MCF 10A (cell line): ENCODE measurements at places on chromosomes 7 and 10. TPM values are rescaled to one million over a fixed set of nuclear protein-coding genes. Genes with fewer than 3 reads are reported as not detected.

- no peaks in the 10 kb centered on the region for H3K4me1 ChIP-seq
- H3K4me3 ChIP-seq: no peak overlapping the region
- DNase-seq: no peak
- H3K36me3 ChIP-seq: no peaks in the 10 kb centered on the region
- no peaks in the 10 kb centered on the region for H3K27me3 ChIP-seq
- H3K27ac ChIP-seq: no peak overlapping the region
Observed at GRCh38 chr10:9243941-9244411, 1189.5 kb downstream of the GATA3 start.

DNA sequence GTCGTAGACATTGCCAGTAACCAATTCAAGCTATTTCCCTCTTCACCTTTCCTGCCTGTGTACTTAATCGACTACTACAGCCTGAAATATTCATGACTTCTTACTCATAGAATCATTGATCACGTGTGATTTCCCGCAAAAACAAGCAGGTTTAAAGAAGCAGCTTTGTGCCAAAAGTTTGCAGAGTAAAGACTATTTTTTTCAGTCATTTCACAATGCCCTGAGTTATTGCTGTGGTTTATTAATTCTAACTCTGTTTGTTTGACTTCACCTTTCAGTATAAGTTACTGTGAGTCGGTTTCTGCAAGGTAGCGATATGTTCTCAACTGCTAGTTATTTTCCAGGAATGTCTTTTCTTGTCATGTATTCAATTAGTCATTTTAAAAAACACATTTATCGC lies 995.3 kb downstream of the SORCS1 start:
- no peaks in the 10 kb centered on the region for H3K36me3 ChIP-seq
- H3K4me3 ChIP-seq: no peak overlapping the region
- no peaks in the 10 kb centered on the region for H3K27me3 ChIP-seq

- H3K36me3 ChIP-seq: peaks cover 33% of the 10 kb centered on the region
- peaks cover 24% of the 10 kb centered on the region for H3K4me1 ChIP-seq
- no peak overlapping the region for H3K27ac ChIP-seq
- peak; percentile 17 for DNase-seq
Observed at GRCh38 chr7:7219216-7219615, 36.9 kb downstream of the C1GALT1 start.

DNA sequence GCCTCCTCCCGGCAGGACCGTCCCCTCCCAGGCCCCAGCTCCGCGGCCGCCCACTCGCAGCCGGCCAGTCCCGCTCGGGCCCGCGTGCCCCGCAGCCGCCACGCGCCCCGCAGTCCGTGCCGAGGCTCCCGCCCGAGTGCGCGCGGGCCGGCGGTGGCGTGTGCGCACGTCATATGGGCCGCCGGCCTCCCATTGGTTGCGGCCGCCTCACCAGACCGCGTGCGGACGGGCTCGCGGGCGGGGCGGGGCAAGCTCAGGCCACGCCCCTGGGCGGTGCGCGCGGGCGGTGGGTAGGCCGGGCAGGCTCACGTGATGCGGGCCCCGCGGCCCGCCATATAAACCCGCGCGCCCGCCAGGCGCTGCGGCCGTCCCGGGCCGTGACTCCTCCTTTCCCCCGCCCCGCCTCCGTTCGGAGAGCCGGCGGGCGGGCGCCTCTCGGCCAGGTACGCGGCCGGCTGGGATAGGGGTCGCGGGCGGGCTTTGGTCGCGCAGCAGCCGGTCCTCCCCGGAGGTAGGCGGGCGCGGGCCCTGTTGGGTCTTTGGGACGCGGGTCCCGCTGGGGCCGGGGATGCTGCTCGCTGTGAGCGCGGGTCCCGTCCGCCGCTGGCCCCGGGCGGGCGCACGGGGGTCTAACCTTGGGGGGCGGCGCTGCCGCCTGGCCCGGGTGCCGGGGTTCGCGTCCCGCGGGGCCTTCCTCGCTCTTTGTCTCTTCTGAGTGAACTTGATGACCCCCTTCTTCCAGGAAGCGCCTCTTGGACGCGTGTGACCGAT lies at the start of gene INSIG1:
INSIG1 (plus strand) TSS at position 362 of the 771 bp plus-strand sequence; CDS start at position 770, 408 bp downstream.
- DNase-seq: peak; percentile 91
- no peaks in the 10 kb centered on the region for H3K27me3 ChIP-seq
- peaks cover 31% of the 10 kb centered on the region for H3K36me3 ChIP-seq
- peak within 1 kb of the TSS; percentile 76 for H3K27ac ChIP-seq
- H3K4me3 ChIP-seq: peak within 1 kb of the TSS; percentile 82
- peaks cover 22% of the 10 kb centered on the region for H3K4me1 ChIP-seq

The SFRP4 gene
- not detected in 2 replicates for total RNA-seq

DNA sequence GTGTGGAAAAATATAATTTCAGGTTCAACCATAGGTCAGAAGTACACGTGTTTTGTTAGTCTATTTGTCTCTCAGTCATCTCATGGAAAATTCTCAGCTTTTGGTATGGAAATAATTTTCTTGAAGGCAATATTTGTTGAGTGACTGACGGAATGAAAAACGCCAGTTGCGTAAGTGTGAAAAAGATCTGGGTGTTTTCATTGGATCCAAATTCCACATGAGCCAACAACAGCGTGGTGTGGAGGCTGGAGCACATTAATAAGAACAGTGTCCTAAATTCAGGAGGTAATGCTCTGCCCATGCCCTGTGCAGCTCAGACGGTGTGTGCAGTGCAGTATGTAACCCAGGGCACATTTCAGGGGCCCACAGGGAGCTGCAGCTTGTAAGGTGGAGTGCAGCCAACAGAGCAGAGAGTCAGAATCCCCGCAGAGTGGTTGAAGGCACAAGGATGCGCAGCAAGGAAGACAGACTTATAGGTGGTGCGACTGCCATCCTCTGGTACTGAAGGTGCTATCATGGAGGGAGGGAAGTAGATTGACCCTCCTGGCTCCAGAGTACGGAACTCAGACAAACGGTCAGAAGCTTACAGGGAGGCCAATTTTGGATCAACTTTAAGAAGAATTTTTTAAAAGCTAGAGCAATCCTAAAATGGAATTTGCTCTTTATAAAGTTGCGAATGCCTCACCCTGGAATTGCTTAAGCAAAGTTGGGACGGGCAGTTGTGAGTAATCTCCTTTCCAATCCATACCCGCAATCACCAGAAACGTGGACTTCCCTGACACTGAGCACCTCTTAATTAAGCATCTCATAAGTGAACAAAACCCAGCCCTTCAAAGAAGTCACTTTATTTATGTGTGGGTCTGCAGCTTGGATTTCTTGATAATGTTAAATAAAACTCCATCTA lies 38.0 kb downstream of the EGFR start:
- peaks cover 71% of the 10 kb centered on the region for H3K4me1 ChIP-seq
- H3K4me3 ChIP-seq: peak overlapping the region; percentile 46
- no peaks in the 10 kb centered on the region for H3K27me3 ChIP-seq
- peak overlapping the region; percentile 76 for H3K27ac ChIP-seq

The RPEL1 gene
- total RNA-seq: not detected in 2 replicates

The INA gene
- total RNA-seq: not detected in 2 replicates

GRCh38 chr7:132291481-132291880 lies 284.8 kb downstream of the PLXNA4 start:
- H3K27me3 ChIP-seq: peaks cover 11% of the 10 kb centered on the region
- H3K4me1 ChIP-seq: no peaks in the 10 kb centered on the region
- H3K4me3 ChIP-seq: no peak overlapping the region
- no peak for DNase-seq

The ANXA11 gene
- total RNA-seq: 68.5 and 93.8 TPM in 2 replicates

DNA sequence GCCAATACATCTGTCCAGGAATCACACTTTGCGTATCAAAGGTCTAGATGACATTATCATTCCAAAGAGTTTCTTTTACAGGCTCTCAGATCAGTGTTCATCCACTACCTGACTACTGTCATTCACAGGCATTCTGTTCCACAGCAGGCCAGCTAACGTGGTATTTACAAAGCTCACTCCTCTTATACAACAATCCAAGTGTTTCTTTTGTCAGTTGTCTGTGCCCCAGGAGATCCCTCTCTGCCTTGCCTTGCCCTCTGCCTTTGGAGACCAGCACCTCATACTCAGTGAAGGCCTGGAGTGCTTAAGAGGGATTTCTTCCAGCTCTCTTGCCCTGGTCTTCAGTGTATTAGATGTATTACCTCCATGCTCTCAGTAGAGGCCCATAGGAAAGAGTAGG lies 34.6 kb upstream of the CC2D2B start:
- H3K27ac ChIP-seq: no peak overlapping the region
- no peaks in the 10 kb centered on the region for H3K27me3 ChIP-seq
- peaks cover 24% of the 10 kb centered on the region for H3K36me3 ChIP-seq
- no peaks in the 10 kb centered on the region for H3K4me1 ChIP-seq
- no peak for DNase-seq
- H3K4me3 ChIP-seq: no peak overlapping the region

GRCh38 chr10:5813091-5813340 lies 218 bp downstream of the GDI2 start:
- H3K36me3 ChIP-seq: peaks cover 11% of the 10 kb centered on the region
- H3K4me1 ChIP-seq: peaks cover 29% of the 10 kb centered on the region
- H3K4me3 ChIP-seq: peak overlapping the region; percentile 84
- no peaks in the 10 kb centered on the region for H3K27me3 ChIP-seq
- no peak for DNase-seq

DNA sequence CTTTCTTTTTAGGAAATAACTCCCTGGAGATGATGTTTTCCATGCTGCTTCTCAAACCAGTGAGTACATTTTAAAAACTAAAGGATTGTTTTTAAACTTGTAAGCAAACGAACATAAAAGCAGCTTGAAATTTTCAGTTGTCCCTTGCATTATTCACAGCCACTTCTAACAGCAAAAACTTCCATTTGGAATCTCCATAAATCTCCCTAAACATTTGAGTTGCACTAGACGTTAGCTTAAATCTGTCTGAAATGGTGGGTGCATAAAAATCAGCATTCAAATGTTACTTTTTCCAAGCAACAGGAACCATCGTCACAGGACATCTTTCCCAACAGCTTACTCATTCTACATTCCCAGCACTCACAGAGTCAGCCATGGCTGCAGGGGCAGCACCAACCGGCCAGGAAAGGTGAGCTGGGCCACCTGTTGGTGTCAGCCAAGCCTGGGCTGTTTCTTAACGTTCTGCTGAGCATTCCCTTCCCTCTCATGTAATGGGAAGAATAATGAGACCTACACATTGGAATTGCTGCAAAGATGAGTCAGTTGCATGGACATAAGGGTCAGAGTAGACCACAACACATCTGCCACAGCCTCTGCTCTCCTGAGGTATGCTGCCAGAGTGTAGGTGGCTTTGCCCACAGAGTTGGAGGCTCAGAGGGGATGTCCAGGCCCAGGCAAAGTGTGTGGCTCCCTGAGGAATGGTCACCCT lies 163.2 kb downstream of the TNS3 start:
- no peaks in the 10 kb centered on the region for H3K4me1 ChIP-seq
- H3K27ac ChIP-seq: no peak overlapping the region
- peaks cover 70% of the 10 kb centered on the region for H3K36me3 ChIP-seq
- no peaks in the 10 kb centered on the region for H3K27me3 ChIP-seq
